NCI-H345 (cell line): ENCODE measurements at places on chromosomes 6 and 20.
A peak's percentile ranks its signal among the peaks of the same experiment; 100 is the strongest.

- peak; percentile 35 for DNase-seq
Observed at GRCh38 chr20:33568868-33569801, 79.2 kb downstream of the CBFA2T2 start.

DNA sequence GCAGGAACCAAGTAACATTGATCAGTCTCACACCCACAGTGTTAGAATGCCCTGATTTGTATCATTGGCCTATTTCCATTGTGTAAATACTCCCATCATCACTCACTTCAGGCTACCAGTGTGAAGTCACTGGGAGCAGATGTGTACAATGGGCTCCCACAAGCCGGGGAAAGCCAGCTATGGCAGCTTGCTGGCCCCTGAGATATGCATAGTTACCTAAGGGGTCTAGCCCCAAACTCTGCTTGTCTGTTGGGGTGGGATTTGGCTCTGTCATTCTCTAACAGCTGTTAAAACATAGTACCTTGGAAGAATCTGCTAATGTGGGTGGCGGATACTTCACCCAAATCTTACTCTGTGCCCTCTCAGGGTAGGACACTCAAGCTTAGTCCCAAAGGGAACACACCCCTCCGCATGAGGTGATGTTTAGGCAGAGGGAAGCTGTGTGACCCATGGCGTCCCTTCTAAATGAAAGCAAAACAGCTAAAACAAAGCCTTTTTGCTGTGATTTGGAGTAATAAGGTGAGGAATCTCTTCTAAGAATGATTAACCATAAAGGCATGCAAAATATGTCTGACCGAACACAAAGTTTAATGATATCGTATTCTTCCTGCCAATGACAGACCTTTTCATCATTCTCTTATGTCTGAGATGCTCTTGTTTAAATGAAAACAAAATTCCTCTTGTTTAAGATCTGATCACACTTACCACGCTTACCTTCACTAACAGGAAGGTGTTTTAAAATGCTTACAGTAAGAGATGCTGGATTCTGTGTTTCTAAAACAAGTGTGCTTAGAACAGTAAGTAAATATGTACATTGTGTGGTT lies 45.9 kb upstream of the PXDC1 start:
- DNase-seq, result no peak

DNA sequence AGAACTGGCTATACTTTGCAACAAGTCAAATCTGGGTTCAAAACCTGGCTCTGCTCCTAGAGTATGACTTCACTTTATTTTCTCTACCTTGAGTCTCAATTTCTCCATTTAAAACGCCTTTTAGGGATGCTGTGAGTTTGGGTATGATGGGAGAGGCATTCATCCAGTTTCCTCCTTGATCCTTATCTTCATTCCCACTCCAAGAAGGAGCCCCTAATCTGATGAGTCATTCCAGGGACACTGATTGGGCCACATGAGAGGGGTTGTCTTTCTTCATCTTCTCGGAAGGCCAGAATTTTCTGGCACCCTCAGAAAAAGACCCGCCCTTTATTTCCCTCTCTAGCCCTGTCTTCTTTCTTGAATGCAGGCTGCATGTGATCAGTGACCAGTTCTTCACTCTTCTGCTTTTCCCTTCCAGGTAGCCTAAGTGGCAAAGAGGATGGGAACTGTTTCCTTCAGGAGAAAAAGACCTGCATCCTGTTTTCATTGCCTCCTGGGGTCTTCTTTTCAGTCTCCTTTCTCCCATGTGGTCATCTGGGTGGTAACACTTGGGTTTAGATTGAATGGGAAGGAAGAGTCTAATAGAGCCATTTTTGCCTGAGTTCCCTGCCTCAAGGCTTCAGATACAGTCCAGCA lies 32.1 kb upstream of the PNRC1 start:
- no peak for DNase-seq

DNA sequence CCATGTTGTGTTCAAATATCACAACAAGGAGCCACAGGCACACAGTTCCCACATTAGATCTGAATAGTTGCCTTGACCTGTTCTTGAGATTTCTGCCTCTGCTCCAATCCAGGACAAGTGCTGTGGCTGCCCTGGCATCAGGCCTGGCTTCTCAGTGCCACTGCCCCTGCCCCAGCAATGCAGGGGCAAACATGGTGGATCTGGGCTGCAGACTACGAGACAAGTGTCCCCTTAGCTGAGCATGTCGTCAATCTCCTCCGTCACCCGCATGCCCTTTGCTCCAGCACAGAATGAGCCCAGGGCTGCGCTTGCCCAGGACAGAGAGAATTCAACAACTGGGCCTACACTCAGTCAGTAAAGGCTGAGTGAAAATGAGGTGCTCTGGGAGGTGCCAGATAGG lies 201.6 kb downstream of the SYNDIG1 start:
- no peak for DNase-seq

DNA sequence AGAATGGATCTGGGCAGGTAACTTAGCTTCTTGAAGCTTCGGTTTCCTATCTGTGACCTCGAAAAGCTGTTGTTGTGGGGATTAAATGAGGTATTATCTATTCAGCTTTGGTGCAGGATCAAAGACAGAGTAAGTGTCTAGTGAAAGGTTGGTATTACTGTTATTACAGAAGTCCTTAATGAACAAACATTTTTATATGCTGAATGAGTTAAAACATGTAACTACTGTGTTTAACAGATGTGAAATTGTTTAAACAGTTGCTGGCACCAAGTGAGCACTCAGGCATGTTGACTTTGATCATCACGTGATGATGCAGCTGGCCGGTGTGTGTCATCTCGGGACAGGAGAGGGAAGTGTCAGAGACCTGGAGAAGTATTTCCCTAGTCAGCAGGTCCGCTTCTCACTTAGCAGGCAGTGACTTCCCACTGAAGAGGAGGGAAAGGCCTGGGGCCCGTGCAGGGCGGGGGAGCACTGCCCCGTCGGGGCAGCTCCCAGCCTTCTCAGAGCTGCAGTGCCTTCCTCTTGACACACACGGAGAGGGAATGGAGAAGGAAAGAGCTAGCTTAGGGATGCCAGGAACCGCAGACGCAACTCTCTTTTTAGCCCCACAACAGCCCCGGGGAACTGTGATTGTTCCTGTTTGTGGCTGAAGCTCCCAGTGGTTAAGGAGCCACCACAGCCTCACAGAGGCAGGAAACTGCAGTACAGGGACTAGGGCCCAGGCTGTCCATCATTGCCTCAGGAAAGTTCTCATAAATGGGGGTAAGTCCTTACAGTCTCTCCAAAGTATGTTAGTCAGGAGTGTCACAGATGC lies 18.0 kb downstream of the TUBB2A start:
- peak; percentile 53 for DNase-seq

GRCh38 chr6:61755739-61756138 lies 530.3 kb downstream of the KHDRBS2 start:
- no peak for DNase-seq

- DNase-seq, result no peak
Observed at GRCh38 chr6:13470238-13471140, 16.9 kb downstream of the GFOD1 start.

- peak; percentile 83 for DNase-seq
Observed at GRCh38 chr6:106974336-106974998, at the start of gene CD24. Gene CD24 (minus strand): TSS chr6:106974729. CDS start chr6:106974646, 83 bp downstream.

- DNase-seq, result no peak
Observed at GRCh38 chr6:106748547-106749207, 119.3 kb downstream of the QRSL1 start.

GRCh38 chr20:51562332-51563173 lies 20.0 kb upstream of the NFATC2 start:
- DNase-seq, result peak; percentile 54

DNA sequence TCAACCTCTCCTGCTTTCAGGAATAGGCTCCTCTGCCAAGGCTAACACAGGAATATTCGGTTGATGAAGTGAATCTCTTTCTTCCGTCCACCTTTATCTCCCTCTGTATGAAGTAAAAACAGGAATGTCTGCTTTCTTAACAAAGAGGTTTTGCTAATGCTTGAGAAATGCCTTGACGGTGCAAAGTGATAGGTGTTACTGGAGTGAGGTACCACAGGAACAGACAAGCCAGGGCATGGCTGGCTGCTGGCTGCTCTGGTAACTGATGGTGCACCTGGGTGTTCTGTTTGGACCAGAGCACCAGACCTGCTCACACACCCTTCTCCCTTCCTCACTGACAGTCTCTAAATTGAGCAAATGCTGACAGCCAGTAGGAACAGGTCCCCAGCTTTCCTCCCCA lies 174.0 kb upstream of the FBXL4 start:
- DNase-seq, result no peak

GRCh38 chr6:69835414-69836179 lies 30.8 kb upstream of the COL19A1 start:
- peak; percentile 42 for DNase-seq

- no peak for DNase-seq
Observed at GRCh38 chr6:131575834-131576478, 2.9 kb downstream of the ARG1 start.

GRCh38 chr6:25052181-25052580 lies 116.4 kb upstream of the RIPOR2 start:
- DNase-seq, result no peak

- no peak for DNase-seq
Observed at GRCh38 chr6:125932451-125932795, 24.1 kb upstream of the HINT3 start.

GRCh38 chr6:89934685-89935366 lies 40.6 kb downstream of the GJA10 start:
- DNase-seq, result no peak

DNA sequence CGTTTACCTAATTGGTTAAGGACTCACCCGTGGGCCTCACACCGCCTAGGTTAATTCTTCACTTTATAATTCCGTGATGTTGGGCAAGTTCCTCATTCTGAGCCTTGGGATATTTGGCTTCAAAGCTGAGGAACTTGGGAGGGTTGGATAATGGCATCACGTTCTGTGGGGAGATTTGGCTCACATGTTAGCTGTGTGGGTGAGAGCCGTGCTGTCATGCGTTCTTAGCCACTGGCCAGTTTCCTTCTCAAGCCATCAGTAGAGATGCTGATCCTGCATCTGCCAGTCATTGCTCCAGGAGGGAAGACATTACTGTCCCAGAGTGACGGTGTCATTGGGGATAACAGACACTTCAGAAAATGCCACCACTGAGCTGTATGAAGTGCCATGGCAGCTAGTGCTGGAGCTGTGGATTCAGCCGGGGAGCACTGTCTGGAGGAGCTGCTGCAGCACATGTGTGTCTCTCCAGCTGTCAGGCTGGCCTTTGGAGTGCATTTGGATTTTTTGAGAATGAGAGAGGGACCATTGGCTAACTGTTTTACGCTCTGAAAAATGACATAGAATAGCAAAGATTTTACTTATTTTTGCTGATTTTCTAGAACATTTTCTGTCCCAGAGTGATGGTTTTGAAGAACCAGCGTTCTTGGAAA lies 16.5 kb downstream of the IGF2R start:
- DNase-seq, result no peak

GRCh38 chr6:93139408-93140081 lies 279.8 kb downstream of the EPHA7 start:
- no peak for DNase-seq

GRCh38 chr6:41228096-41228495 lies at the start of gene TREML4:
Gene TREML4 (plus strand): TSS chr6:41228349. CDS start chr6:41228428, 79 bp downstream.
- no peak for DNase-seq

DNA sequence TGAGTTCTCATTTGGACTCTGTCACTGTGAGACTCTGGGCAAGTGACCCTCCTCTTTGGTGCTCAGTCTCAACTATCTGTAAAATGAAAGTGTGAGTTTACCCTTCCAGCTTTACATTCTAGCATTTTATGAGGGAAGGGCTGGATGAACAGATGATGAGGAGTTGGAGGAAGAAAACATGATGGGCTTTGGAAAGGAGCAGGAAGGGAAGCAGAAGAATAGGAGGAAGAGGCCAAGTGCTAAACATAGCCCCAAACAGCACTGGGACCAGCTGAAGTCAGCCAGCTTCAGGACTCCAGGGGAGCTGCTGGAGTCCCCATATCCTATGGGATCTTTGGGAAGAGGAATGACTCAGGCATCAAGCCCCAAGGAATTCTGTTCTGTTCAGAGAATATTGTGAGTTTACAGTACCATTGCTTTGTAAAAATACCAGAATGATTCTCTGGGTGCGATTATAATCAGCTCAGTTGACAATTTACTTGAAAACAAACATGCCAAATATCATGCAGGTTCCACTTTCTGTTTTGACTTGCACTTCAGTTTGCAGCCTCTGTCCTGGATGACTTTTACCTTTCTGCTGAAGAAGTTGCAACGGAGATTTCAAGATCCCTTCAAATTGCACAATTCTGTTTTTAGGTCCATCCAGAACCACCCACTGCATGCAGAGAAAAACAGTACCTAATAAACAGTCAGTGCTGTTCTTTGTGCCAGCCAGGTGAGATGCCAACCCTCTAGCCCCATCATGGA lies 3.2 kb downstream of the CD40 start:
- DNase-seq, result no peak

DNA sequence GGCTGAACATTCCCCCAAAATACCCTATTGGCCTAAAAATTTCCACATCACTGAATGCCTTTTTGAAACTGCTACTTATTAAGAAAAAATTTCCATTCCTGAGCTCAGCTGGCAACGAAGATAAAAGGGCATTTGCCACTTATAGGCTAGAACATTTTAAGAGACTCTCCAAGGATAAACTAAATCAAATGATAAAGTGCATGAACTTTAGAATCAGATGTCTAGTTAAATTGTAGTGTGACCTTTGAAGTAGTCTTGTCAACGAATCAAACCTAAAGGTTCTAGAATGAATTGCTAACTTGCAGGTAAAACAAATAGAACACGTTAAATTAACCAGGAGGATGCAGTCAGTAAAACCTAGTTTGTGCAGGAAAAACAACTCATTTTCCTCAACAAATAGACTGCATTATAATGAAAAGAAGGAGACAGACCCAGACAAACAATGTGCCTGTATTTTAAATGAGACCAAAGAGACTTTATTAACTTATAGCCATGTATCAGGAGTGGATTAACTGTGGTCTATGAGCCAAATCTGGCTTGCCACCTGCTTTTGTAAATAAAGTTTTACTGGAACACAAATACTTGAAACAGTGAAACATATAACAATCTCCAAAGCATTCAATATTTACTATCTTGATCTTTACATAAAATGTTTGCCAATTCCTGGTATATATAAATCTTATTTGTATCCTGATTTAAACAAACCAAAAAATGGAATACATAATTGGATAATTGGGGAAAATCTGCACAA lies 184.4 kb downstream of the MEI4 start:
- no peak for DNase-seq

DNA sequence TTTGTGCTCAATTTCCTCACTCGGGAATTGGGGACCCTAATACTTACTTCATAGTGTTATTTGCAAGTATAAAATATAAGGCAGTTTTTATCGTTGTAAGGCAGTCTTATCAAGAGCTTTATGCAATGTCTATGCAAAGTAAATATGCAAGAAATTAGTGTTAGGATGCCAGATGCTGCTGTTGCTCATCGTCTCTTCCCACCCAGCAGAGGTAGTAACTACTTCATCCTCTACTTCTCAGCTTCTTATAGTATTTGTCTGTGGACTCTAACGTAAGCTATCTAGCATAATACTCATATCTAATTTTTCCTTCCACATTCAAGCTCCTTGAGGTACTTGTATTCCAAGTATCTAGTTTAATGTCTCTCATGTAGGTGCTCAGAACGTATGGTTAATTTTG lies 11.6 kb downstream of the PLCG1 start:
- no peak for DNase-seq
